ENCODE measurements at places on chromosomes 4 and X.

GRCh38 chr4:108051343-108051742, 61.7 kb downstream of the HADH start:
- no peak for DNase-seq

- no peak for DNase-seq
Measured at GRCh38 chr4:146095091-146095690, 80.3 kb upstream of the LSM6 start.

GRCh38 chrX:1316527-1316926, 20.1 kb upstream of the IL3RA start:
- no peak for DNase-seq

DNA sequence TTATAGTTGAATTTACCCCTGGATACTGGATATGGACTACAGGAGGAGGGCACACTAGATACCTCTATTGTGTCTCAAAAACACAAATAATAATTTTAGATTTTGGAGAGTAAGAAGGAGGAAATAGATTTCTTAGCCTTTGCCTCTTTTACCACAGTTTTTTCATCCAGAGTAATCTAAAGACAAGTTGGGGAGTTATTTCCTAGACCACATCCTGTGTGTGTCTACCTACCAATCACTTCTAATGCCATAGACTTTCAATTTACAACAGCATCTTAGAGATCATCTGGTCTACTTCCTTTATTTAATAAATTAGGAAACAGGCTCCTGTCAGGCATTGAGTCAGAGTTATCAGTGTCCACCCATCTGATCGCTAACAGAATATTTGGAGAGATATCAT, 191.5 kb downstream of the EDA start:
- no peak for DNase-seq

DNA sequence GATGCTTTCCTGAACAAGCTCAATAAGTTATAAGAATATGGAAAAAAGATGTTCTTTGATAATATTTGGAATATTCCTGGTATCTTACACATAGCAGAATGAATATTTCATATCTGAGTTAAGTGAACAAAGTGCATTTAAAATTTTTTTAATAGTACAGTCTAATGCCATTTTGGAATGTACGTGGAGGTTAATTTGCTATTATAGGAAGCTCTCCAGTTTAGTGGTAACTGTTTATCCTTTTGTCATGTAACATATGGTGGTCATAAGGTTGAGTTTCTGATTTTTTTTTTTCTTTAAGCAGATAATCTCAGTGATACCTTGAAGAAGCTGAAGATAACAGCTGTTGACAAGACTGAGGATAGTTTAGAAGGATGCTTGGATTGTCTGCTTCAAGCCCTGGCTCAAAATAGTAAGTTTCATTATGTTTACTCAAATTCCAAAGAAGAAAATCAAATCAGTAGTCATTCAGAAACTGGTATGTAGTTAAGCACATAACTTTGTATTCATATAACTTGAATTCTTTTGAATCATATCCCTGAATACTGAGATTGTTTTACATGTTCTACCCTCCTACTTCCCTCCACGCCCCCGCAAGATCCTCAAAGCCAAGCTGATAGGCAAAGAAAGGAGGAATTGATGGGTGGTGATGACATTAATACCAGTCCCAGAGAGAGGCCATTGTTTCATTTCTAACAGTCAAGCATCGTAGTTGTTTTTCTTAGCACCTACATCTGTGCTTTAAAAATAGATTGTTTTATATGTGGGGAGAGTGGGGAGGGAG, 32.1 kb downstream of the RAP1GDS1 start:
- DNase-seq, result no peak
